Stomach (tissue), 19 donors: ENCODE measurements at places on chromosomes 12 and 14. TPM values are rescaled to one million over a fixed set of nuclear protein-coding genes. Genes with fewer than 3 reads are reported as not detected.

- DNase-seq = peak; percentile 73
Measured at GRCh38 chr12:31590642-31591379, at the start of gene DENND5B. Gene DENND5B (minus strand): TSS chr12:31591136. CDS start chr12:31590832, 304 bp downstream.

DNA sequence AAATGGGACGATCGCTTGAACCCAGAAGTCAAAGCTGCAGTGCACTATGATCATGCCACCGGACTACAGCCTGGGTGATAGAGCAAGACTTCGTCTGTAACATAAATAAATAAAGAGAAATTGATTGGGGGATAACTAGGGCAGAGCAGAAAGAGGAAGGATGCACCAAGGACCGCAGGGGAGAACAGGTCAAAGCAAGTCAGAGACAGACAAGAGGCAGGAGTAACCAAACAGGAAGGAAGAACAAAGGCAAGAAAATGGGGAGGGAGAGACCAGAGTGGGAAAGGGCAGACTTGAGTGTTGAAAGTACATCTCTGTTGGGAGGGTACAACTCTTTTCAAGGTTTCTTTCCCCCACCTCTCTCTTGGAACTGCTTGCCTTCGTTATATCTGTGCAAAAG is 50.8 kb upstream of the ELK3 start:
- DNase-seq = no peak

- no peak for DNase-seq
Measured at GRCh38 chr14:39015360-39015961, 87.6 kb downstream of the SEC23A start.

- no peak for DNase-seq
Measured at GRCh38 chr12:62847709-62848108, 87.2 kb downstream of the PPM1H start.

- no peak for DNase-seq
Measured at GRCh38 chr14:74979442-74980397, 23.0 kb upstream of the EIF2B2 start.

Gene FOXG1
- not detected for total RNA-seq

Gene PPM1H
- 0.29 TPM for total RNA-seq

Gene ADGRD1
- 14.8 TPM for total RNA-seq

Gene FAIM2
- 1.2 TPM for total RNA-seq

Gene KNTC1
- 27.2 TPM for total RNA-seq

Gene NXPH4
- total RNA-seq = not detected
